ENCODE measurements at places on chromosomes 12 and 14.

- no peak for DNase-seq
Observed at GRCh38 chr14:100130521-100130920, 28.9 kb downstream of the DEGS2 start.

- DNase-seq, result no peak
Observed at GRCh38 chr12:95701275-95701674, 89.3 kb downstream of the NTN4 start.

DNA sequence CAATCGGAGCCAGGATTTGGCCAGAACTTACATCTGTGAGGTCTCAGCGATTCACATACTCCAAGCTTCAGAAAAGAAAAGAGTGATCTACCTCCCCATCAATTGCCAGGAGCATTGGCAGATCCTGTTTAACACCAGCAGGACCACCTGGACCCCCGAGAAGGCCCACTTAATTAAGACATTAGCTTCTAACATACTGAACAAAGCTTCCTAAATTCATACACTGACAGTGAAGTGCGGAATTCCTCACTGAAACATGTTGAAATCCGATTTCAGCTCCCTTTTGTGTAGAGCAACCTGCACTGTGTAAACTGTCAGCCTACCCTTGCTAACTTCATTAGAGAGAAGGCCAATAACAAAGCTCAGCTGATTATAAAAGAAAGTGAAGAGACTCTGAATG lies 274.0 kb downstream of the NOVA1 start:
- DNase-seq, result no peak

- DNase-seq, result no peak
Observed at GRCh38 chr12:104719700-104720338, 238.3 kb downstream of the SLC41A2 start.

GRCh38 chr12:118183711-118184110 lies 47.8 kb downstream of the PEBP1 start:
- DNase-seq, result no peak

- no peak for DNase-seq
Observed at GRCh38 chr12:53378222-53378621, 1.8 kb upstream of the SP1 start.

- no peak for DNase-seq
Observed at GRCh38 chr14:78005325-78005724, 164.8 kb upstream of the NRXN3 start.

DNA sequence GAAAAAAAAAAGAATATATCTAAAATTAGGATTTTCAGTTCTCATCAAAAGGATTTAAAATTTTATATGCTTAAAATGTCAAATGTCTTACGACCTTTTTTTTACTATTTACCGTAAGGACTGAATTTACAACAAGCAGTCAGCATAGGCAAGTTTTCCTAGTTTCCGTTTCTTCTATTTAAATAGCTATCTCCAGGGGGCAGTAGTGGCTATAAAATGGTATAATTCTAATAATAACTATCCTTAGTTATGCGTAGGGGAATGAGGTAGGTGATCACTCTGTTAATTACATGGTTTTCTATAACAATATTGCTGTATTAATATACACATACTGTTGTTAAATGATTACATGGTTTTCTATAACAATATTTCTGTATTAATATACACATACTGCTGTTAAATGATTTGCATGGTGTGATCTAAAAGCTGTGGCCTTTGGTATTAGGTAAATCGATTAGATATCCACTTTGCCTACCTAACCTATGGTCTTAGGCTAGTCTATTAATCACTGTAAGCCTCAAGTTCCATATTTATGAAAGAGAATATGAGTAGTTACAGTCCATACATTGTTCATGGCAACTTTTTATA lies 217.7 kb upstream of the PDZRN4 start:
- DNase-seq, result no peak

DNA sequence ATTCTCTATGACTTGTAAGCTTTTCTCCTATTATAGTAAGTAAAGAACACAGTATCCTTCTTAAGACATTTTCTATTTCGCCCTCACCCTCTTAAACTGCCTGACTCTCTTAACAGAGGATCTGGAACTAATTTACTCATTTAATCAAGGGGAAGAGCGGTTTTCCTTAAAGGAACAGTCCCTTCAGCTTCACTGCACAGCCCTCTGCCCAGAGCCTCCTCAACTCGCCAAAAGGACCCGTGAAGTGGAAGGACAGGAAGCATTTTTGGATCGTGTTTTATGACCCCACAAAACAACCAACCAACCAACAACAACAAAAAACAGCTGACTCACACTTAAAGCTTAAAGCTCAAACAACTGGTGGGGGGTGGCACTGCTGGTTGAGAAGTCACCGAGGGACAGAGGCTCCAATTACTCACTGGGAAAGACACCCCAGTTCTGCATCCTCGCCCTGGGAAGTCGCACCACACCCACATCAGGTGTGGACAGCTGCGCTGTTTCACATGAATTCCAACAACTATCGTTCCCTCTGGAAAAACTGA lies 35.7 kb downstream of the NID2 start:
- DNase-seq, result no peak

GRCh38 chr12:43835656-43836474 lies at the start of gene TMEM117:
Gene TMEM117, plus strand, starts transcription at chr12:43836081.
- DNase-seq, result peak; percentile 62

- DNase-seq, result peak; percentile 10
Observed at GRCh38 chr12:102957339-102958050, at the start of gene ASCL1. Gene ASCL1, plus strand, starts transcription at chr12:102957674. Its CDS starts 571 bp downstream, at chr12:102958245.

DNA sequence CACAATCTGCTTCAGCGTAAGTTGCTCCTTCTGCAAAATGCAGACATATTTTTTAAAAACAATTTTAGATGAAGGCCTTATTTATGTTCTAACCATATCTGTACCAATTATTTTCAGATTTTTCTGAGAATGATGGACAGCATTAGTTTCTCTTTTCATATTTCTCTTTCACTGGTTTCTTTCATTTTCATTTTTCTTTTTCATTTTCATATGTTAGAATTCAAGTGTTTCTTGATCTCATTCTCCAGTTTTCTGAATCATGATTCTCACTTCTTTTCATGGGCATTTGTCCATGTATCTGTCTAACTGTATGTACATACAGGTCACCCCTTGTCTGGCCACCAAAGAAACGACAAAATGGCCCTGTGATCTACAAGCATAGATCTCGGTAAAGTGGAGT lies 346.6 kb downstream of the NAV3 start:
- DNase-seq, result no peak

- DNase-seq, result peak; percentile 16
Observed at GRCh38 chr12:106226884-106227640, 20.8 kb downstream of the CKAP4 start.

GRCh38 chr14:24329736-24330135 lies 5.1 kb downstream of the ADCY4 start:
- peak; percentile 72 for DNase-seq

DNA sequence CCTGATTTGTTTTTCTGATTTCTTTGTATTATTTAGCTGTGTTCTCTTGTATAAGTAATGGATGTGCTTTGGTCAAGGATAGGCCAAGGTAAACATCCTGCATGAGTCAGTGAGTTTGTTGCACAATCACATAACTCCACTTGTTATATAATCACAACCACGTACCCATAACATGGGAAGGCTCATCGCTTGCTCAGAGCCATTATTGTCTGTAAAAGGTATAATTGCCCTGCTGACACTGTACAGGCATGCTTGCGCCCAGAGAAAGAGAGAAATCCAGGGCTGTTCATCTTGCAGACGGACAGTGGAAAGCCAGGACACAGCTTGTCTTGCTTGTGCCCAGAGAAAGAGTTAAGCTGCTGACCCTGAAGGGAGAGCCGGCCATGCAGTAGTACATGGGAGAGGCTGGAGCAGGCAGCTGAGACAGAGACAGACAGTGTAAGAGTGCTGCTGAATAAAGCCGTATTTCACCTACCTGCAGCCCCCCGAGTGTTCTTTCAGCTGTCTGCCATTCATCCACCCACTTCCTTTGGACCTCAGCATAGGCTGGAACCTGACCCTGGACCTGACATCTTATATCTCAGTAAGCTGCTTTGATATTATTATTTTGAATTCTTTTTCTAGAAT lies 174.7 kb upstream of the DAAM1 start:
- no peak for DNase-seq

GRCh38 chr12:125220404-125221273 lies 155.4 kb downstream of the AACS start:
- no peak for DNase-seq

DNA sequence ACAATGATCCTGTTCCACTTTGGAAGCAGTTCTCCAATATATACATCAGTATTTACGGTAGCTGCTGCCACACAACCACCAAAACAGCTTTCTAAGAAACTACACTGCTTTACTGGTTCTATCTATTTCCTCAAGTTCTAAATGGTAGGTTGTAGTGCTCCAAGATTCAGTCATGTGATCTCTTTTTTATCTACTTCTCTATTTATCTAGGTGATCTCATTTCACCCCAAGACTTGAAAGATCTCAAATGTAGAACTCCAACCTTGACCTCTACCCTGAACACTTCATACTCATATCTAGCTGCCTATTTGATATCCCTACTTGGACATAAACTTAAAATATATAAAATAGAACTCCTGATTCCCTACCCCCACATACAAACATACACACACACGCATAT lies 133.9 kb upstream of the RAP1B start:
- no peak for DNase-seq

GRCh38 chr14:59301354-59301753 lies 112.9 kb downstream of the DAAM1 start:
- DNase-seq, result peak; percentile 17

DNA sequence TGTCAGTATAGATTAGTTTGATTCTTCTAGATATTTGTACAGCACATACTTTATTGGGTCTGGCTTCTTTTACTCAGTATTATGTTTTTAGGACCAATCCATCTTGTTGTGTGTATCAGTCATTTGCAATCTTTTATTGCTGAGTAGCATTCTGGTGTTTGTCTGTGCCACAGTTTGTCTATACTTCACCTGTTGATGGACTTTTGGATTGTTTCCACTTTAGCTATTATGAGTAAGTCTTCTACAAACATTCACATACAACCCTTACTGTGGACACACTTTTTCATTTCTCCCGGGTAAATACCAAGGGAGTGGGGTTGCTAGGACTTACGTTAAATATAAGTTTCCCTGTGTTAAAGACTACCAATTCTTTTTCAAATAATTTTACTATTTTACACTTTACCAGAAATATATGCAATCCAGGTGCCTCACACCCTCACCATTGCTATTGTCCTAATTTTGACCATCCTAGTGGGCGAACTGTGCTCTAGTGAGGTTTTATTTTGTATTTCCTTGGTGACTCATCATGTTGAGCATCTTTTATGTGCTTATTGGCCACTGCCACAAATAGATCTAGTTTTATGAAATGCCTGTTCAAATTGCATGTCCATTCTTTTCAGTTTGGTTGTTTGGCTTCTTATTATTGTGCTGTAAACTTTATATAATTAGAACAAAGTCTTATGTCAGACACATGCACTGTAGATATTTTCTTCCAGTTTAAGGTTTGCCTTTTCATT lies 304.7 kb upstream of the TMTC1 start:
- DNase-seq, result no peak

DNA sequence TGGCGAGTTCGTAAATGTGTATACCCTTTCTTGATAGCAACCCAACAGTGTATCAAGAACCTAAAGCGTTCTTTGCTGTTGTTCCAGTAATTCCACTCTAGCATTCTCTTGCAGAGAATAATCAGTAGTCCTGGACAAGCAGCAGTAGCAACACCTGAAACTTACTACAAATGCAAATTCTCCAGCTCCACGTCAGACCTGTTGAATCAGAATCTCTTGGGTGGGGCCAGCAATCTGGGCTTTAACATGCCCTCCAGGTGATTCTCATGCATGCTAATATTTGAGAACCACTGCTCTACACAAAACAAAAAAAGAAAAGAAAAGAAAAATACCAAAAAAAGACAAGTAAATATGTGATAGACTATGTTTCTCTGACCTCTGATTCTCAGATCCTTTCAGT lies 10.1 kb downstream of the PTGDR start:
- DNase-seq, result no peak

GRCh38 chr12:94416613-94417012 lies 43.1 kb downstream of the CEP83 start:
- DNase-seq, result no peak

GRCh38 chr12:105907982-105908381 lies 230.8 kb downstream of the NUAK1 start:
- DNase-seq, result no peak

- no peak for DNase-seq
Observed at GRCh38 chr12:129325566-129325965, 472.3 kb downstream of the GLT1D1 start.

GRCh38 chr12:20028033-20028432 lies 340.3 kb upstream of the PDE3A start:
- DNase-seq, result no peak

DNA sequence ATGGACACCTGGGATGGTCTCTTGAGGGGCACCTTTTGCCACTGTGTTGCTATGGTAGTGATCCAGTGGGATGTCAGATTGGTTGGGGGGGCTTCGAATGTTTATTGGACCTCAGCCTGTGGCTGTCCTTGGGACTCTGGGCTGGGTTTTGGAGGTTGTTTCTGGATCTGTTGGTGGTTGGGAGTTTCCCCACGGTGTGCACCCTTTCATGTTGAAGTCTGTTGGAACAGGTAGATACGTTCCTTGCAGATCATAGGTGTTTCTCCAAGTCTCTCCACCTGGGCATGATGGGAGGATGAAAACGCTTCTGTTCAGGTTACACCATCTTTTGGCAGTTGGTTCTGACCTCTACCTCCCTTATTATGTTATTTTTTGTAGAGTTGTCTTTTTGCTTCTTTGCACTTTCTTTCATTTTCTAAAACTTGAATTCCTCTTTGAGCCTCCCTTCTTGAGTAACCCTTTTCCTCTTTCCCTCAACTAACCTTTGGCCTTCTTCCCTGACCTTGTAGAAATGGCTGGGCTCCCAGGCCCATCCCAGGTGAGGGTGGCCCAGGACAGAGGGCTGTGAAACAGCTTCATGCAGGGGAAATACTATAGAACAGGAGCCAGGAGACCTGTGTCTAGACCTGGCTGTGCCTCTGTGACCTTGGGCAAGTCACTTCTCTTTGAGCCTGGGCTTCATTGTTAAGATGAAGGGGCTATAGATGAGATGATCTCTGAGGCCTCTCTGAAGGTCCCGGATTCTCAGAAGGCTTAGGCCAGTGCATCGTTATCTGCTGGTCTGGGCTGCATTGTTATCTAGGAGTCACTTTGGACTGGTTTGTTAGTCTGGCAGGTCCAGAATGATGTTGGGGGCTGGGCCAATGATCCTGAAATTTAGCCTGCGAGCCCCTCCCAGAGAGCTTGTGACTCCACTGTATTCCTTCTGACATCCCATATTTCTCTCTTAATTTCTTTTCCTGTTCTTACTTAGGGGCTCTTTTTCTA lies 2.0 kb downstream of the ATN1 start:
- no peak for DNase-seq

DNA sequence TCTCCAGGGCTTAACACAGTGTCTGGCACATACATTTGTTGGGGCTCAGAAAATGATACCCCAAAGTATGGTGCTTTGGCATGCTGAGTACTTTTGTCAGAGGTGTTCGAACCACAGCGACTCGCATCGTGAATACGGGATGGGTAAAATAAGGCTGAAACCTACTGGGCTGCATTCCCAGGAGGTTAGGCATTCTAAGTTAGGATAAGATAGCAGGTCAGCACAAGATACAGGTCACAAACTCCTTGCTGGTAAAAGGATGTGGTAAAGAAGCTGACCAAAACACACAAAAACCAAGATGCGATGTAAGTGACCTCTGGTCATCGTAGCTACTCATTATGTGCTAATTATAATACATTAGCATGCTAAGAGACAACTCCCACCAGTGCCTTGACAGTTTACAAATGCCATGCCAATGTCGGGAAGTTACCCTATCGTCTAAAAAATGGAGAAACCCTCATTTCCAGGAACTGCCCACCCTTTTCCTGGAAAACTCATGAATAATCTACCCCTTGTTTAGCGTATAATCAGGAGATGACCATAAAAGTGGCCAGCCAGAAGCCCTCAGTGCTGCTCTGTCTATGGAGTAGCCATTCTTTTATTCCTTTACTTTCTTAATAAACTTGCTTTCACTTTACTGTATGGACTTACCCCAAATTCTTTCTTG lies 3.3 kb upstream of the AEBP2 start:
- no peak for DNase-seq
